Amygdala (tissue), 56 donors: ENCODE measurements at places on chromosomes 7 and 10.

DNA sequence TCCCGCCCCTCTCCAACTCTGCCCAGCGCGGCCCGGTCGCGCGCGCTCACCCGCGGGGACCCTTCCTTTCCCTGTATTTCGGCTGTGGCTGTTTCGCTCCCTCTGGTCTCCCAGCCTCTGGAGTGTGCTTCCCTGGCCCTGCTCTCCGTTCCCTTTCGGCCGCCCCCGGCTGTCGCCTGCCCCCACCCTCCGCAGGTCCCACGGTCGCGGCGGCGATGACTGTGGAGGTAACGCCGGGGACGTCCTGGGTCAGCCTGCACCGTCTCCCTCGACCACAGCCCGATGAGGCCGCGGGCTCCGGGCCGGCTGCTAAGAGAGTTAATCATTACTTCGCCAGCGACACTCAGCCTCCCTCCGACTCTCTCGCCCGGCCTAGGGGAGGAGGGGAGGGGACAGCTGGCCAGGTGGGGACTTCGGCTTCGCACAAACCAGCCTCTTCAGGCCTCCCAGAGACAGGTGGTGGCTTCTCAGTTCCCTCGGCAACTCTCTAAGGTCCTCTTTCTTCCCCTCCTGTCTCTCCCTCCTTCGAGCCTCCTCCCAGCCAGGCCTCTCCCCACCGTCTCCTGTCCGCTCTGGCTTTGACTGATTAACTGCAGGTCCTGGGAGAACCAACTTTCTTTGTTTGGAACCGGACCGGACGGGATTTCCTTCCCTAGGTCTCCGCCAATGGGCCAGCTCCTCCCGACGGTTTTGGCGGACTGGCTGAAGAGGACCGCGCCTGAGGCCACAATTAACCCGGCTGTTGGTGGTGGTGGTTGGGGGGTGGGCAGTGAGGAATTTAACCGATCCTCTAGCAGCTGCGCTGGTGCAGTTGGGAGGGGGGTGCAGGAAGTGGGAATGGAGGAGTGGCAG is 5.6 kb upstream of the PAX2 start:
- DNase-seq: no peak

DNA sequence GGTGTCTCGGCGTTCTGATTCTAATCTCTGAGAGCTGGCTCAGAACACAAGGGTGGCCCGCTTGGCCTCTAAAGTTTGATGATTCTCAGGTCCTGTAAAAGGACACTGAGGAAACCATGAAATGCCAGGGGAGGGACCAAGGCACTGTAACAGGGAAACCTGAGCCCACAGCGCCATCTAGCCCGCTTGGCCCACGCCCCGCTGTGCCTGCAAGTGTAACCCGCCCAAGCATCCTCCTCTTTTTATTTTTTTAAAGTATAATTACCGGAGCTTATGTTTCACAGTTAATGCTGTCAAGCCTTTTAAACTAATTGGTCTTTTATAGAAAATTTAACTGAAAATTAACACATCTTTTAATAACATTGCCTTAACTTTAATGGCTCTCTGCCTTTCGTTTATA is 734.7 kb downstream of the KCNMA1 start:
- peak; percentile 11 for DNase-seq

GRCh38 chr10:129605266-129605985 is 138.4 kb downstream of the MGMT start:
- DNase-seq: no peak

- no peak for DNase-seq
Measured at GRCh38 chr10:123911866-123912265, 20.3 kb upstream of the CPXM2 start.

GRCh38 chr10:110228066-110228465 is 20.7 kb downstream of the MXI1 start:
- DNase-seq: no peak
